ENCODE measurements at places on chromosomes 16 and 17.

DNA sequence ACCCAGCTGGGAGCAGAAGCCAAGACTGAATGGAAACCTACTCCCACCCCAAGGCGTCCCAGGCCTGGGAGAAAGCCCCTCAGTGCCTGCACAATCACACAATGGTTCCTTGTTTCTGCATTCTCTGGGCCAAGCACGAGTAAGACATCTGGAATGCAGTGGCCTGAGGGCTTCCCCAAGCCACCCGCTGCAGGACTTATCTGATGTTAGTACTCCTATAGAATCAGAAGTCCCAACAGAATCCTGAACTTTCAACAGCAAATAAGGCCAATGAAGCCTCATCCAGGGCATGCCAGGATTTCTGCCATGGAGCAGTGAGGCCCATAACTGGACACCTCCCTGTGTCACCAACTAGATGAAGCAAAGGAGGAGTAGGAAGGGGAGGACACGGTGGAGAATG, 28.6 kb downstream of the MYO18A start:
- peak; percentile 51 for DNase-seq

- no peak for DNase-seq
Measured at GRCh38 chr16:89183975-89184676, 12.6 kb downstream of the CDH15 start.

DNA sequence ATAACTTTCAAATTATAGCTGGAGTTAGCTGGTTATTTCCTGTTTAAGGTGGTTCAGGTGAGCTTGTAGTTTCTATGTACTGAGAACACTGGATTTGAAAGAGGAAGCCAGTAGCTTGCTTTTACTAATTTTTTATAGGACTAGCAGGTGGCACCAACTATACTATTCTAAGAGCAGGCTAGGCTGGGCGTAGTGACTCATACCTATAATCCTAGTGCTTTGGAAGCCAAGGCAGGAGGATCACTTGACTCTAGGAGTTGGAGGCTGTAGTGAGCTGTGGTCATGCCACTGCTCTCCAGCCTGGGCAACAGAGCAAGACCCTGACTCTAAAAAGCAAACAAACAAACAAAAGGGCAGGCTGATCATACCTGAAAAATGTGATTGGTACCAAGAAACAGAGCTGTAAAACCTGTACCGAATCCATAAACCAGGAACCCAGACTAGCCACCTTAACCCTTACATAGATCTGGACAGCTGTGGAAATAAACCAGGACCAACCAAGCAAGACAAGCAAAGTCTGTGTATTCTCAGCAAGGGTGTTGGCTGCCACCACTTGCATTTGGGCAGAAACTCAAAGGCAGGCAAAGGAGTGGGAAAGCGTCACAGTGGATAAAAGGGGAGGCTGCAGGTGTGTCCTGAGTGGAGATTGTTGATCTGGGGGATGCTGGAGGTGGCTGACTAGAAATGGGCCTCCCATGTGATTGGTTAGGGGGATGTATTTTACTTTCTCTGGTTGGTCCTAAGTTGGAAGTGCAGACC, 36.3 kb downstream of the SLC47A1 start:
- DNase-seq, result peak; percentile 17

DNA sequence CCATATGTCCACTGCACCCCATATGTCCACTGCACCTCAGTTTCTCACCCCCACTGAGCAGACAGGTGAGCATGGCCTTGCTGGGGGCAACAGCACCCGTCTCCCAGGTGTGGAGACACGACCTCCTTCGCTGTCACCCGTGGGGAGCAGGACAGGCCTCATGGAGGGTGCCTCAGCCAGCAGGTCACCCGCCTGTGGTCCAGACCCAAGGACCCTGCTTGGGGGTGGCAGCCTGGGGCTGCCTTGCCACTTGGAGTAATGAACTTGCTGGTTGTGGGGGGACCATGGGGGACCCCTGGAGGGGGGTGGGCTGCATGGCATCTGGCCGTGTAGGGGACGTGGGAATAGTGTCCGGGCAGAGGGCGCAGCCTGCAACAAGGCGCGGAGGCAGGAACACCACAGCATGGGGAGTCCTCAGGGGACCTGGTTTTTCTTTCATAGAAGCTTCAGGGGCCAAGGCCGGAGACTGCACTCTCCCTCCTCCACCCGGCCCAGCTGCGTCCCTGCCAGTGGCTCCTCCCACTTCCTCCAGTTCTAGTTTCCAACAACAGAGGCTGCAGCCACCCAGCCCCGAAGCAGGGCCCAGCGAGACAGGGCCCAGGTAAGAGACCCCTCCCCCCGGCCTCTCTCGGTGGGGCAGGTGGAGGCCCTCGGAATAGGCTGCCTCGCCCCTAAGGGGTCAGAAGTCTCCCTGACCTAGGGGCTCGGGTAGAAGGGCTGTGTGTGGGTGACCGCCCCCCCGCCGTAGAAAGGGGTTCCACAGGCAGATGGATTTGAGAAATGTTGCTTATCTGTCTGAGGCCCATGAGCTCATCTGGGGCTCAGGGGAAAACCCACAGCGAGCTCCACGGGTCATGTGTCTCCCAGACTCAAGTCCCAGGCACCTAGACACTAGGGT, at the start of gene NHLRC4:
NHLRC4 (plus strand) TSS at position 531 of the 898 bp plus-strand sequence. CDS start 1,043 bp downstream, outside the sequence.
- DNase-seq, result no peak

DNA sequence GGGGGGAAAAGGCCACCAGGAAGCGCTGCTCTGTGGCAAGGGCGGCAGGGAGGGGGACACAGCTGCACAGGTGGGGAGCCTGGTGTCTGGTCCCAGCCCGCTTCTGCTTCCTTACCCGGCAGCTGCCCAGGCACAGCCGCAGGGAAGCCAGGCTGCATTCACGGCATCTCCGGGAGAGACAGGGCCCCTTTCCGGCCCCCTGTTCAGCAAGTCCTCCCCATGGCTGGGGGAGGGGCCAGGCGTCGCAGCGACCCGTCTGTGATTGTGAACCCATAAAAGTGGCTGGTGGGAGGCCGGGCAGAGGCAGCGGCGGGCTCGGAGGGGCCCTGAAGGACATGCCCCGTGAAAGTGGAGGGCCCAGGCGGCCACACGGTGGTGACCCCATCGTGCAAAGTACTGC, 28.7 kb downstream of the SOX8 start:
- DNase-seq, result no peak

GRCh38 chr17:76049836-76050537, 22.3 kb downstream of the SRP68 start:
- no peak for DNase-seq

DNA sequence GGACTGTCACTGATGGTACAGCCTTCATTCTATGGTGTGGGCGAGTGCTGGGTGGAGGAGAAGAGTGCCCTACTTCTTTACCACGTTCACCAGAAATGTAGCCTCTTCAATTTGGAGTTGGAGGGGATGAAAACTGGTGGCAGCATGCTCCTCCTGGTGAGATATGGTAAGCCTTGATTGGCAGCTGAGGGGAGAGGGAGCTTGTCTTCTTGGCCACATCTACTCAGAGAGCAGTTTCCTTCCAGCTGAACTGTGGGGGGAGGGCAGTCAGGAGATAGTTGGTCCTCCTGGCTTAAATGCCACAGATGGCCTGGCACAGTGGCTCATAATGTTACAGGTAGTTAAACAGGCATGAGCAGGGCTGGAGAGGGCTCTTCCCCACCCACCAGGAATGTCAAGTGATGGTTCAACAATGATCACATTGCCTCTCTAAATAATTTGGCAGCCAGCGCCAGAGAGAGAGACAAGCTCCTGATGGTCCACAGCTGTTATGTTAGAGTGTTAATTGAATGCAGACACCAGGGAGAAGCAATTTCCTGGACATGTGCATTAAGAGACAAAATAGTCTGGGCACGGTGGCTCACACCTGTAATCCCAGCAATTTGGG, 9.0 kb upstream of the MAPK3 start:
- DNase-seq, result no peak

DNA sequence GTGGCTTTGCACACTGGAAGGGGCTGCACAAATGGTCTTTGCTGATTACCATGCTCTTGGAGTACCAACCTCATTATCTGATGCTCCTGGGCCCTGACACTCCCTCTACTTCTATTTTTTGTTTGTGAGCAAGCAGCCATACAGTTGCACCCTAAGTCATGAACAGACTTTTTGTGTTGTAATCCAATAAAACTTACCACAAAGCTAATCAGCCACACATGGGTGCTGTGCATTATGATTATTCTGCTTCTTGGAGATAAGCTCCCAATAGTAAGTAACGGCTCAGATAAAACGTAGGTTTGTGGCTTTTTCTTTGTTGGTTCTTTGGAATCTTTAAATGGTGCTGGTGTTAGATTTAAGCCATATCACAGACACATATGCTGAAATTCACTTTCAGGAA, 76.2 kb downstream of the CCT6B start:
- no peak for DNase-seq

DNA sequence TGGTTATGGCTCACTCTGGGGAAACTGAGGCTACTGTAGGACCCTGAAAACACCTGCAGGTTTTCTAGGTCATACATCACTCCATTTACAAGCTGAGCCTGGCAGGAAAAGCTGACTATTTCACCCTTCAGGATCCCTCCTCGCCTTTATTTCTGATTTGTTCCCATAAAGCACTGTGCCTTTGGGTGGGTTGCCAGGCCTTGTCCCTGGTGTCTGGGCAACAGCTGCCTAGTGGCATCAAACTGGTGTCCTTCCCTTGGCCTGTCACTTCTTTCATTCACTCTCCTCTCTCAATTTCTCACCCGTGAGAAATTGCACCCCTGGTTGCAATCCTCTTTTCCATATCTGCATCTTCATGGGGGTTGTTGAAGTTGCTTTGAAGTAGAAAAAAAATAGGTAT, 1.6 kb downstream of the MYL4 start:
- no peak for DNase-seq

- DNase-seq, result no peak
Measured at GRCh38 chr17:57050306-57050705, 34.7 kb upstream of the AKAP1 start.

DNA sequence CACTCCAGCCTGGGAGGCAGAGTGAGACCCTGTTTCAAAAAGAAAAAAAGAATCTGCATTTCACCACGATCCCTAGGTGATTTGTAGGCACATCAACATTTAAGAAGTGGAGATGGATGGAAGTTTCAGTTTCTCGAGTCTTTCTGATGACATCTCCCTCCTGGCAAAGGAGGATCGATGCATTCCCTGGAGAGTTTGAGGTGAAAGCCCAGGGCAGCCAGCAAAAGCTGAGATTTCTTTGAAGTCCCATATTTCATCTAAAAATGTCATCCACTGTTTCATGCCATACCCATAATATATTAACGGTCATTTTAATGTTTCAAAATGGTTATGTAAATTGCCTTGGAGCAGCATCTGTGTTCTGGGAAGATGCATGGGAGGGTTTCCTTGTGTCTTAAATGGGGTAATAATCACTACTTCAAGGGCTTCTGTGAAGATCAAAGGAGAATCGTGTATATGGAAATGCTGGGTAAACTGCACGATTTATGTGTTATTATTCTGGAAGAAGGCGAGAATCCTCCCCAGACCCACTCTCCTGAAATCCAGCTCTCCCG, 63.4 kb downstream of the KATNIP start:
- DNase-seq, result no peak

- DNase-seq, result no peak
Measured at GRCh38 chr17:50691550-50692447, 15.9 kb downstream of the ANKRD40 start.

DNA sequence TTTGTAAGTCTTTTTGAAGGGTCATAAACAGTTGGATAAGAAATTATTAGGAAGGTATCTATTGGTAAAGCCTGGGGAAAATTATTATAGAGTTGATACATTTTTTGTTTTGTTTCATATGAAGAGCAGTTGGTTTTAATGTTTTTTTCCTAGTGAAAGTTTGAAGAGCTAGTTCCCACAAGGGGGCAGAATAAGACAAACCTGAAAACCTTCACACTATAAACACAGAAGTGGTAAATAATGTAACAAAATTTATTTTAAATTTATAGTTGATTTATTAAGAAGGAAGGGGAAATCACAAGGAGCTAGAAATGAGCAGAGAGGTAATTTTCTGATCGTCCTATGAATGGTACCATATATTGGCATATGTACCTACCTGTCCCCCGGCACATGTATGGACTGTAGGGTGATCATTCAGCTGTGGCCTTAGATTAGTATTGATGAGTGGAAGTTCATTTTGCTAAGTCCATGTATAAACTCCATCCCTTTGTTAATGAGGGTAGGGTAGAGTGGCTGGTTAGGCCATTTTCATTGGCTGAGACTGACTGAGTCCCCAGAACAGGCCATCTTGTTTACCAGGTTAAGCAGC, 116.3 kb downstream of the TANC2 start:
- no peak for DNase-seq

GRCh38 chr17:36094746-36095145, 4.8 kb upstream of the CCL3 start:
- DNase-seq, result no peak

DNA sequence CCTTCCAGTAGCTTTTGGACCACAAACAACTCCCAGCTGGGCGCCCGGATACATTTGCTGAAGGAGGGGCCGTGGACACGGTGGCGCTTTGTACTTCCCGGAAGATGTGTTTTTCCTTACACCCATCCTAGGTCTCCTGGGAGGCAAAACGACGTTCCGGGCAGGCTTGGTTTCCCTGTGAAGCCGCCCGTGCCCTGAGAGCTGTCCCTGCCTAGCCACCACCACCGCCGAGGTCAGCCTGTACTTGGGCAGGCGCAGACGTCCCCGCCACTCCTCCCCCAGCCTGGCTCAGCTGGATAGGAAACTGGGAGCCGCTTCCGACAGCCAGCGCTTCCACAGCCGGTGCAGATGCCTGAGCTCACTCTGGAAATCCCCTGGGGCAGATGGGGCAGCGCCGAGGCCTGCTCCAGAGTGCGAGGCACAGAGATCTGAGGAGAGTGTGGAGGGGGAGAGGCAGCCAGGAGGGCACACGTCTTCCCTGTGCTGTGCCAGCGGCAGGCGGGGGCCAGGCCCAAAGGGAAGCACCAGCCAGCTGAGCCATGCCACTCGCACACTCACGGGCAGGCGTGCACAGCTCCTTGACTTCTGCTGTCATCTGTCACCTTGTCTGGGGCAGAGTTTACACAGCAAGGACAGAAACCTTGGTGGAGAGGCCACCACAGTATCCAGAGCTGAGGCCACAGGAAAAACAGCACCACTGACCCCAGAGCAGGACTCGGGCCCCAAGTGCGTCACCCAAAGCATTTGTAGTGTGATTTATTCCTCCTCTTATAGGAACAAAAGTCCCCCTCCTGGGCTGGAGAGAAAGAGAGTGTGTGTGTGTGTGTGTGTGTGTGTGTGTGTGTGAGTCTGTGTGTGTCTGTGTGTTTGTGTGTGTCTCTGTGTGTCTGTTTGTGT, 3.0 kb downstream of the RHBDF2 start:
- peak; percentile 83 for DNase-seq

- no peak for DNase-seq
Measured at GRCh38 chr16:75733305-75734211, 7.3 kb upstream of the CPHXL start.

DNA sequence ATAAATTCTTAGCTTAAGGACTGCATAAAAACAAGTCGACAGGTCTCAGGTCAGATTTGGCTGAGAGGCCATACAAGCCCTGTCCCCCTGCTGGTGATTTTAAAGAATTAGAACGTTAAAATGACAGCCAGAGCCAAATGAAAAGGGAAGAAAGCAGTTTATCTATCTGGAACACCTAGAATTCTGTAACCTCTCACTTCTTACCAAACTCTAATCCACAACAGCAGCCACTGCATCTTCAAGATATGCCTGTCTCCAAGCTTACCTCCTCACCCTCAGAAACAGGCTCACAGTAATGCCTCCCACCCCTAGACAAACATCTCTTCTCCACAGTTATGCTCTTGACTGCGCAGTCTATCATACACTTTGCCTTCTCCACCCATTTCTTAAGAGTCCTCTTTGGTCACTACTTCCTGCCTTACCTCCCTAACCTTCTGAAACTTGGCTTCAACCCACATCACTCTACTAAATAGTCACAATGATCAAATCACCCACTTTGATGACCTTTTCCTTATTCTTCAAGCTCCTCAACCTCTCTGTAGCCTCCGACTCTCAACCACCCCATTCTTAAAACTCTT, 14.2 kb downstream of the ANKFY1 start:
- DNase-seq, result peak; percentile 38
